ENCODE measurements at places on chromosomes 2 and 18.

- DNase-seq = no peak
Observed at GRCh38 chr2:37802211-37802752, 122.8 kb upstream of the RMDN2 start.

DNA sequence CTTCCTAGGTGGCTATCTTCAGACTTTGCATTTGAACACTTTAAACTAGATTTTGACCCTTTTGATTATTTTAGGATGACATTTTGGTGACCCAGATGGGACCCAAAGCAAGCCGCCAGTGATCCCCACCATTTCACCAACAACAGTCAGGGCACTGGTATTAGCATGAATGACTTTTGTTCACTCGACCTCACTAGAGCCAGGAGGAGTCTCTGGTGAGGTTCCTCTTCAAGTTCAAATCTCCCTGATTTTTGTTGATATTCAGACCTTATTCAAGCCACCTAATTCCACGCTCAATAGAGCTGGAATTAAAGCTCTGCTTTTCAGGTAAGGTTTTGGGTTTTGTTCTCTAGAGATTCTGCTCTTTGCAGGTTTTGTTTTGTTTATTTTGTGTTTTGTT is 202.3 kb downstream of the MREG start:
- DNase-seq = no peak

GRCh38 chr2:238264072-238264460 is 24.2 kb upstream of the HES6 start:
- no peak for DNase-seq

- no peak for DNase-seq
Observed at GRCh38 chr18:7737550-7737949, 170.4 kb downstream of the PTPRM start.

- no peak for DNase-seq
Observed at GRCh38 chr2:75310876-75311275, 111.6 kb upstream of the TACR1 start.

DNA sequence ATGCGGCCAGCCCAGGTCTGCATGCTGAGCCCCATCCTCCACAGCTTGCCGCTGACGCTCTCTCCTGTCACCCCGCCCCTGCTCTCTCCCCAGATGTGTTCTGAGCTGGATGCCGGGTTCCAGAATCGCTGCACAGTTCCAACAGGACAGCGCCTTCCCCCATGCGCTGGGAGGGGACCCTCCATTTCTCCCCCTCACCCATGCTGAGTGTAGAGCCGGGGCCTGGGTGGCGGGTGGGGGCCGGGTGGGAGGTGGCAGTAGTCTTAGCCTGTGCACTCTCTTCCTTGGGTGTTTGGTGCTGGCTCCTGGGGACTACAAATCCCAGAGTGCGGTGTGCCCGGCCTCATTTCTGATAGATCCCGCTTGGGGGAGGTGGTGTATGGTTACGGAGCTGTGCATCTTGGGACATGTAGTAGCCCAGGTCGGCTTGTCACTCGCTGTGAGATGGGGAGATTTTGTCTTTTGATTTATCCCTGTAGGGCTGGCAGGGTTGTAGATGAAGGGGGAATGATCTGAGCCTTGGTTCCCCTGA is 6.8 kb downstream of the DNAJB2 start:
- DNase-seq = no peak

DNA sequence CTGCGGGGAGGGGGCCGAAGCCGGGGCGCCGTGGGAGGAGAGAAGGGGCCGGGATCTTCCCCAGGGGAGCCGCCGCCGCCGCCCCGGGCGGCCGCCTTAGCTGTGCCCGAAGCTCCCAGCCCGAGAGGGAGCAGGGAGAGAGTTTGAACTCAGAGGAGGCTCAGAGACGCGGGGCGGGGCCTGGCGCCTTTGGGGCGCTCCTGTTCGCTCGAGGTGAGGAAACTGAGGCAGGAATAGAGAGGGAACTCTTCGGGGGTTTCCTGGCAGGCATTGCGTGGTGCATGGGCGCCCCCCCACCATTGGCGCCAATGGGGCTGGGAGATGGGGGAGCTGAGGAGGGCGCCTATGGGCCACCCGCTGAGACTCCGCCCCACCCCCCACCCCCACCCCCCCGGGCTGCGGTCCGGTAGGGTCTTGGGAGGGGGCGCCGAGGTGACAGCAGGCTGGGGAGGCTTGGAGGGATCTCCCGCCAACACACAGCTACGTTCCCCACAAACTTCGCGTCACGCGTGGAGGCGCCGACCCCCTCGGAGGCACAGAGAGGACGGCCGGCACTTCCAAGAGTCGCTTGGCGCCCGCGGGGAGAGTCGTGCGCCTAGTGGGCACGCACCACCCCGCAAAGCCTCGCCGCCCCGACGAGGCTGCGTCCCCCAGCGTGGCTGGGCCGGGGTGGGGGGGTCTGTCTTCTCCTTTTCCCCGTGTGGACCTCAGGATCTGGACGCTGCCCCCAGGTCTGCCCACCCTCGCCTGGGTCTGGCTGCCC is 680 bp downstream of the CTDSP1 start:
- DNase-seq = no peak

- DNase-seq = peak; percentile 88
Observed at GRCh38 chr2:223613017-223613950, 11.1 kb upstream of the SCG2 start.

- DNase-seq = no peak
Observed at GRCh38 chr18:9994026-9994570, 80.3 kb downstream of the VAPA start.

GRCh38 chr2:75607988-75608683 is 38.4 kb upstream of the MRPL19 start:
- DNase-seq = no peak

DNA sequence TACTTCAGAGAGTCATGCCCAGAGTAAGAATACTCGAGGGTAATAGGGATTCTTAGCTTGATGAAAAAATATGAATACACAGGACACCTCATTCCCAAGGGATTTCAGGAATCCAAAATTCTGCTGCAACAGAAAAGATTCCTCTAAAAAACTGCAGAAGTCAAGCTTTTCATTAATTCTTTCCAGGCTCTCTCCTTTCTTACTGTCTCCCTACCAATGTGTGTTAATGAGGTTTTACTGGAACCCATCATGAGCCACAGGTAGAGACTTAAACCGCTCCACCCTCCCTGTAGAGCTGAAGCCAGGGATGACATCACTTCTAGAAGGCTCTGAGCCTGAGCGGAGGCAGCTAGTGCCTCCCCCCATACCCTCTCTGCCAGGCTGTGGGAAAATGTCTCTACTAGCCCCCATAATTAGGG is 3.4 kb downstream of the SDC1 start:
- no peak for DNase-seq

- DNase-seq = no peak
Observed at GRCh38 chr2:216774620-216775019, 79.3 kb upstream of the IGFBP5 start.

DNA sequence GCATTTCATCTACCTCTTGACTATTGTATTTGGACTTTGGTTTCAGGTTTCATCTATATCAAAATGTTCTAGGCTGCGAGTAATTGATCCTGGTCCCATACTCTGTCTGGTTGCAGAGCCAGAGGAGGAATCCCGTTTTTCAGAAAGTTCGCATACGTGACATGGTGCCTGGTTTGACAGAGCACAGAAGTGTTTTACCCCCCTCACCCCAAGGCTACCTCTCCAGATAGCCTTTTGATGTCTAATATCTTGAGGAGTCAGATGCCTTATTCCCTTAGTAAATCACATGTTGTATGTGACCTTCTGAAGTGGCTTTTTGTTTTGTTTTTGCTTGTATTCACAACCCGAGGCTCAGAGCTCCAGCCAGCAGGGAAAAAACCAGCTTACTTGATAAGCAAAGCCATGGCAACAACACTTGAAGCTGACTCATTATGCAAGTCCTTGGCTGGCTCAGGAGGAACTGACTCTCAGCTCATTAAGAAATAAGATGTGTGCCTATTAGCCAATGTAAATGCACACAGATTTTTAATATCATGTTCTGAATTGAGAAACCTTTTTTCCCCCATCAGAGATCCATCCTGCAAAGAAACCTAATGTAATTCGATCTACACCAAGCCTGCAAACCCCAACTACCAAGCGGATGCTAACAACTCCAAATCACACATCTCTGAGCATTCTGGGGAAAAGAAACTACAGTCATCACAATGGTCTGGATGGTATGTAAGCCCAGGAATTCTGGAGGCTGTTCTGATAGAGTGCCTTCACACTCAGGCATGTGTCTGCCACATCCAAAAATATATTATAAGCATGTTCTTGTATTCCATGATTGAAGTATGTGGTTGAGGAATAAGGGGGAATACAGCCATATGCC is 41.4 kb downstream of the OXER1 start:
- peak; percentile 31 for DNase-seq

- peak; percentile 31 for DNase-seq
Observed at GRCh38 chr2:28469947-28470535, 25.8 kb upstream of the PLB1 start.

DNA sequence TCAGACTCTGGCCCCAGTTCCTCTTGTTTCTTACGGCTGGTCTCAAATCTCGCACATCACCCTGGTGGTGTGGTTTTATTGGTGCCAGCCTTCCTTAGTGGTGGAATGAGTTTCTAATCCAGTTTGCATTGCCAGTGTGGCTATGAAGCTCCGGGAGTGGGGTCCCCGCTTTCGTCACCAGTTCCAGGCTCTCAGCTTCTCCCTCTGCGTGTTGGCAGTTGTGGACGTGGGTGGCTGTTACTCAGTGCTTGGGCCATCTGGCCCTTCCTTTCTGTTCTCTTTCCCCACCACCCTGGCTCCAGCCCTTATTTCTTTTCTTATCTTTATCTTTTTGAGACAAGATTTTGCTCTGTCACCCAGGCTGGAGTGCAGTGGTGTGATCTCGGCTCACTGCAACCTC is 30.1 kb downstream of the EFR3B start:
- DNase-seq = no peak

DNA sequence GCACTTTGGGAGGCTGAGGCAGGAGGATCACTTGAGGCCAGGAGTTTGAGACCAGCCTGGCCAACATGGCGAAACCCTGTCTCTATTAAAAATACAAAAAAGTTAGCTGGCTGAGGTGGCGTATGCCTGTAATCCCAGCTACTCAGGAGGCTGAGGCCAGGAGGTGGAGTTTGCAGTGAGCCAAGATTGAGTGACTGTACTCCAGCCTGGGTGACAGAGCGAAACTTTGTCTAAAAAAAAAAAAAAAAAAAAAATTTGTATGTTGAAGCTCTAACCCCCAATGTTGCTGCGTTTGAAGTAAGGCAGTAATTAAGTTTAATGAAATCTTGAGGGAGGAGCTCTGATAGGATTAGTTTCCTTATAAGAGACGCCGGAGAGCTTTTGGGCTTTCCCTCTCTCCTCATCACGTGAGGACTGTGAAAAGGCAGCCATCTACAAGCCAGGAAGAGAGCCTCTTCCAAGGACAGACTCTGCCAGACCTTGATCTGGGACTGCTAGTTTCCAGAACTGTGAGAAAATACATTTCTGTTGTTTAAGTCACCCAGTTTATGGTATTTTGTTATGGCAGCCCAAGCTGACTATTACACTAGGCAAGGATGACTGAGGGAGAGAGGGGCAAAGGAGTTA is 11.5 kb upstream of the PNPT1 start:
- no peak for DNase-seq

DNA sequence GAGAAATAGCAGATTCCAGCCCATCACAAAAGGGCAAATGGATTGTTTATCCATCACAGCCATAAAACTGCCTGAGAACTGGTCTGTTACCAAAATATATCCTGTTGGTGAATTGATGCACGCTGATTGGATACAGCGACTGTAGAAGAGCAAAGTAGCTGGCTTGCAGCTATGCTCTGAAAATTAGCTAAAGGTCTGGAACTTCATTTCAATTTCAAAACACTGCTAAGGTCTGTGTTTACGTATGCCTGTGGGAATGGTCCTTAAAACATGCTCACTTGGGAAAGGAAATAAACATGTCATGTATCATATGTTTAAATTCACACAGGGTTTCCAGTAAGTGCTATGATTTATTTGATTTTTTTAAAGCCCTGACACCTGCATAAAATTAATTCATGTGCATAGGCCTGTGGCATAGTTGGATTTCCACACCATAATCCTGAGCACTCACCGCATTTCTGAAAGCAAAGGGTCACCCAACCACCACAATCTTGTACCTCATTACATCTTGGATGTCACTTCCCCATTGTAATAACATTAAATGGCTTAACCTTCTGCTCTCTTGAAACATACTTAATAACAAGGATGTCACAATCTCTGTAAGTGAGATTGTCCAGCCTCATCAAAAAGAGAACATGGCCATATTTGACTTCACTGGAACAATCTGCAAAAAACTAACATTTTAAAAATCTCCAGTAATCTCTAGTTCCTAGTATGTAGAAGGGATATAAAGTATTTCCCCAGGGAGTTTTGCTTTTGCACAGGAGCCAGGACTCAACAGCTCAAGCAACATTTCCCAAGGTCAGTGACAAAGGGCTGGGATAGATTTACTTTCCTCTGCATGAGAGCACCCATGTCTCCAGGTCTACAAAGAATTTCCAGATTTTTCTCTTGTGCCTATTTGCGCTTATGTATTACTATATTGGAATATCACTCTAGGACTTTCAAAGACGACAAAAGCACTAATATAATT is 109.8 kb downstream of the FARSB start:
- DNase-seq = no peak

GRCh38 chr2:34498561-34498960 is 899.5 kb upstream of the FAM98A start:
- no peak for DNase-seq

- no peak for DNase-seq
Observed at GRCh38 chr2:223532712-223533111, 69.4 kb downstream of the SCG2 start.

DNA sequence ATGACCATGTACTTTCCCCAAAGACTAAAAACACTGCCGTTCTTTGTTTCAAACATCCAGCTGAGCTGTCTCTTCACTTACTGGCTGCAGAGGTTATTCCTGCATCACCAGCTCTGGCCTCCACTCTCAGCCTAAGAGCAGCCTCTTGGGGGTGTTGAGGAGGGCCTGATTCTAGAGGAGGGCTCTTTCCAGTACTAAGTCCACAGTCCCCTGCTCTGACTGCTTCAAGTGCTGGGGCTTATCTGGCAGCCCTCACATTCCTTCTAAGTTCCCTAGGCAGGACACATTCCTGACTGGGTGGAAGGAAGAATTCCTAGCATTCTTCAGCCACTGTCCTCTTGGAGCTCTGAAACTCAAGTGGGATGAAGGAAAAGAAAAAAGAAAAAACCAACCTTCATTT is 32.9 kb upstream of the EHBP1 start:
- no peak for DNase-seq

GRCh38 chr2:236334122-236334876 is 70.1 kb upstream of the ASB18 start:
- no peak for DNase-seq

- DNase-seq = no peak
Observed at GRCh38 chr2:1400943-1401735, 12.1 kb upstream of the TPO start.

DNA sequence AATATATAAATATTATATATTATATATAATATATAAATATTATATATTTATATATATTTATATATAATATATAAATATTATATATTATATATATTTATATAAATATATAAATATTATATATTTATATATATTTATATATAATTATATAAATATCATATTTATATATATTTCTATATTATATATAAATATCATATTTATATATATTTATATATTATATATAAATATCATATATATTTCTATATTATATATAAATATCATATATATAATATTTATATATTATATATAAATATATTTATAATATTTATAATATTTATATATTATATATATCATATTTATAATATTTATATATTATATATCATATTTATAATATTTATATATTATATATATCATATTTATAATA is 321.4 kb downstream of the CDH2 start:
- no peak for DNase-seq

- DNase-seq = no peak
Observed at GRCh38 chr2:28488083-28488830, 7.6 kb upstream of the PLB1 start.

GRCh38 chr2:43427032-43427424 is 168.8 kb downstream of the THADA start:
- no peak for DNase-seq

All from DMS153 (cell line).